ENCODE measurements at places on chromosomes 13 and 19.
A peak's percentile ranks its signal among the peaks of the same experiment; 100 is the strongest.

DNA sequence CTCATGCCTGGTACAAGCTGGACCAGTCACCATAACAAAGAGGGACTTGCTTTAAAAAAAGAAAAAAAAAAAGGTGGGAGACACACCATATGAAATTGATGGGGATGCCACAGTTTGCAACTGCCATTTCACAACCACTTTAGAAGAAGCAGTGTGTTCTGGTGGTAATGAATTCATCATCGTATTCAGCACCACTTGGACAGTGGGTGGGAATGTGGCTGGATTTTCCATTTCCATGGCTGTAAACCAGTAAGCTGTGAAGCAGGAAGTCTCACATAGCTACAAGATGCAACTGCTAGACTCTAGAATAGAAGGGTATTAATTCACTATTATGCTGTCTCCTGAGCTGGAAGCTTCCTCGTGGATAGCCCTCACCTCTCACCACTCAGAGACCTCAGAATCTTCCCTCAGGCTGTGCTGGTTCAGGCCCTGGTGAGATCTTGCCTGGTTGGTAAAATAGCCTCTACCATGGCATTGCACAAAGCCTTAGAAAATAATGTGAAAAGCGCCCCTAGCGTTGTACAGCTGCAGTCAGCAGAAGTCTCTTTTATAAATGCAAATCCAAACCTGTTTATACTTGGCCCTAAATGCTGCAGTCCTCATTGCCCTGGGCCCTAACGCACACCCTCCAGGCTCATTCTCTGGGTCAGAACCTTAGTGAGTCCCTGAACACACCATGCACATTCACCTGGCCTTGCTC is 150.7 kb downstream of the KCTD15 start:
- no peak for DNase-seq

- DNase-seq = no peak
These were observed 4.1 kb upstream of the PSMD8 start for GRCh38 chr19:38370299-38370698.

DNA sequence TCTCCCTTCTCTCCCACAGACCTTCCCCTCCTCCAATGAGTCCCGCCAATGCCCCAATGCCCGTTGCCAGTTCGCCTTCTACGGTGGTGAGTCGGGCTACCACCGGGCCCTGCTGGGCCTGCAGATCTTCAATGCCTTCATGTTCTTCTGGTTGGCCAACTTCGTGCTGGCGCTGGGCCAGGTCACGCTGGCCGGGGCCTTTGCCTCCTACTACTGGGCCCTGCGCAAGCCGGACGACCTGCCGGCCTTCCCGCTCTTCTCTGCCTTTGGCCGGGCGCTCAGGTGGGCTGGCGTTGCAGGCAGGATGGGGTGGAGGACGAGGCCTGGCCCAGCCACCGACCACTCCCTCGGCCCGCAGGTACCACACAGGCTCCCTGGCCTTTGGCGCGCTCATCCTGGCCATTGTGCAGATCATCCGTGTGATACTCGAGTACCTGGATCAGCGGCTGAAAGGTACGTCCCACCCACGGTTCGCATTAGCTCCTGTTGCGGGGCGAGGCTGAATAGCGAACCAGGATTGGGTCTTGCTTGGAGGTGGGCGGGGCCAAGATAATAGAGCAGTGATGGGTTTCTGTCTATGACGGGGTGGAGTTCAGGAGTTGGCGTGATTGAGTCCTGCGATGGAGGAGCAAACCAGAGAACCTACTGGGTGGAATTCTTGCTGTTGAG is 11.1 kb downstream of the SLC44A2 start:
- no peak for DNase-seq

- DNase-seq = no peak
These were observed 67.3 kb downstream of the EFNB2 start for GRCh38 chr13:106468207-106468606.

DNA sequence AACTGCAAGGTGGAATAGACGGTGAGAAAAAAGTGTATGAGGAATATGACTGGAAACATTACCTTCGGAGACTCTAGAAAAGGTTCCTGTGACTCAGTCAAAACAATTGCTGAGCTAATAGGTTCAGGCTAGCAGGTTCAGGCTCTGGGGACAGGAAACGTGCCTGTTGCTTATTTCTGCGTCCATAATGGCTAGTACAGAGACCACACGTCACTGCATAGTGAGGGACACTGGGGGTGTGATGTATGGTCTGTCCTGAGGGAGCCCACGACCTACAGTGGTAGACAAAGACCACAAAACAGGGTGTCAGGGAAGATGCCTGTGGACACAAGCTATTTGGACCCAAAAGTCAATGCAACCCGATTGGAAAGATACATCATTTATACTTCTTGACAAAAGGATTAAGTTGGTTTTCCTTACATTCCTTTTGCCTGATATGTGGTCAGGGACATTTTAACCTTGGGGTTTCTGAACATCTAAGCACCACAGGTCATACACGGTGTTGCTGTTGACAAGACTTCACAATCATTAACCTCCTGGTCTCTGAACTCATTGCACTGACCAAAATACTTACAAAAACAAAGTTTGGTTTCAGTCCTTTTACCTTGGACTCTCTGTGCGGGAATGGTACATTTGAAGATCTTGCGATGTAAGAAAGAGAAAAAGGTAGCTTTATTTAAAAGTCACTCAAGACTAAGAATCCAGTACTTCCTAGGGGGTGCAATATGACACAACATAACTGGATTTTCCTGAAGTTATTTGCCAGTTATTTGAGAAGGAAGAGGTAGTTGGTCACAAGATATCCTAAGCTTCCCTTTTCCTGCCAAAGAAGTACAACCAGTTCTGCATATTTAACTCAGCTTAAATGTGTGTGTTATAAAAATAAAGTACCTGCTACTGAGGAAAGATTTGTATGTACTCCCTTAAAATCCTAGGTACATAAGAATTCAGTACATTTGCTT is 20.0 kb downstream of the CRYL1 start:
- no peak for DNase-seq

- no peak for DNase-seq
These were observed 110.9 kb downstream of the IER2 start for GRCh38 chr19:13260883-13261653.

GRCh38 chr19:53818756-53819155 is 5.4 kb downstream of the NLRP12 start:
- no peak for DNase-seq

DNA sequence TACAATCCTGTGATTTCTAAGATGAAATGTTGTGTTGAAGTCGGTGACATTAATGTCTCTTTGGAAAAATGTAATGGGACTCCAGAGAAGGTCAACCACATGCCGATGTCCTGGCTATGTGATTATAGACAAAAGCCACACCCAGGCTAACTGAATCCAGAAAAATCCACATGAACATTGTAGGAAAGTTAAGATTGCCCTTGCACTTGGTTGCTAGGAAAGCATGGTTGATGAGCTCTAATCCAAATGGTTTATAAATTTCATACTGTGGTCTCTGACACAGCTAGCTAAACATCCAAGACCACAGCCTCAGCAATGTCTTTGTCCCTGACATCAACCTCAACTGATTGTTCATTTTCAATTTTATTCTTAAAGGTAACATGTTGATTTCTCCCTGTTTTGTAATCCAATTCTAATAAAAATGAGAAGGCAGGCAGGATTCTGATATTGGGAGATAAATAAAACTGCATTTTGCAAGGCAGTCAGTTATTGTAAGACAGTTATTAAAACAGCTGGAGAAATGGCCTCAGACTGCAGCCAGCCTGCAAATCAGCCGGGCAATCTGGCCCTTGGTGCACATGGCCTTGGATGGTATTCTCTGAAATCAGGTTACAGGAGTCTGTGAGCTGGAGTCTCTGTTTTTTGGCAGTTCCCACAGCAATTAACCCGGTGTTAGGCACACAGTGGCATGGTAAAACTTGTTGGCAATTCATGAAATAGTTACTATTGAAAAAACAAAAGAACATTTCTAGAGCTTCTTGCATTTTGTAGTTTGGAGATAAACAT is 93.9 kb downstream of the STARD13 start:
- DNase-seq = no peak

DNA sequence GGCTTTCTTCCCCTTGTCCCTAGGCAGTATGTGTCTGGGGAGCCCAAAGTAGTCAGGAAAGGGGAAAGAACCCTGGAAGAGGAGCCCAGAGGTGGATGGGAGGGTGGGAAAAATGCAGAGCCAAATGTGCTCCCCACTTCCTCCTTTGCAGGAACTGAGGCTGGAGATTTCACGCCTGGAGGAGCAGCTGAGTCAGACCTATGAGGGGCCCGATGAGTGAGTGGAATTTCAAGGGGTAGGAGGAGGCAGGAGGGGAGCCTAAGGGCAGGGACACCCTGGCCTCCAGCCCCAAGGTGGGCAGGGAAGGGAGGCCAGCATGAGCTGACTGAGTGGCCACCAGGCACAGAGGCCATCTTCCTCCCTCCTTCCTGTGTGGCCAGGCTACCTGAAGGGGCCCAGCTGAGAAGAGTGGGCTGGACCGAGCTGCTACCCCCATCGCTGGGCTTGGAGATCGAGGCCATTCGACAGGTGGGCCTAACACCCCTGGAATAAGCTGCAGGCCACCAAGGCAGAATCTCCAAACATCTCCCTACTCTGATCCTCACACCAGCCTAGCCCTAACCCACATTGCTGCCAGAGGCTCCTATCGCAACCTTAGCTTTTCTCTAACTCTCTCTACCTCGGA is 14.3 kb downstream of the PTH2 start:
- no peak for DNase-seq

DNA sequence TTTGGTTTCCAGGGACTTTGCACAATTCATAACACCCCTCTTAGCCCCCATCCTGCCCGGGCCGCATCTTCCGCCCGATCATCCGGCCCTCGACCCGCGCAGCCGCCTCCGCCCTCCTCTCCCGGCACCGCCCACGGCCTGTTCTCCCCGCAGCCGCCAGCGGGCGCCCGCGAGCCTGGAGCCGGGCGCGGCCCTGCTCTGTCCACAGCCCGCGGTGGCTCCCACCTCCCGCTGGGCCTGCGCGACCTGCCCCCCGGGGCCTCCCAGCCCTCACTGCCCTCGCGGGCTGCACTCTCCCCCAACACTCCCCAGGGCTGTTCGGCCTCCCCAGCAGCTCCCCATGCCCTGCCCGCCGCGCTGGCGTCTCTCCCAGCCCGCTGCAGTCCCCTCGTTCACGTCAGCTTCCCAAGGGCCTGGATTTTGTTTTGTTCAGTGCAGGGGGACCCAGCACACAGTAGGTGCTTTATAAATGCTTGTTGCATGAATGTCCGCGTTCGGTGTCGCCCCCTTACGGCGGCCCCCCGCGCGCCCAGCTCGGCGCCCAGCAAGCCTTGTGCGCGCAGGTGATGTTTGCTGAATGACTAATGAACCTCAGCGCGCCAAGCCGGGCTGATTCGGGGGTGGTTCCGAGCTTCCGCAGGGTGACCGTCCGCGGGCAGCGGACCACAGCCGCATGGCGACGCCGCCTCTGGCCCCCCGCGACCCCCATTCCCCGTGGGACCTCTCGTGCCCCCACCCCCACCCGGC is 4.6 kb upstream of the APC2 start:
- DNase-seq = peak; percentile 29

DNA sequence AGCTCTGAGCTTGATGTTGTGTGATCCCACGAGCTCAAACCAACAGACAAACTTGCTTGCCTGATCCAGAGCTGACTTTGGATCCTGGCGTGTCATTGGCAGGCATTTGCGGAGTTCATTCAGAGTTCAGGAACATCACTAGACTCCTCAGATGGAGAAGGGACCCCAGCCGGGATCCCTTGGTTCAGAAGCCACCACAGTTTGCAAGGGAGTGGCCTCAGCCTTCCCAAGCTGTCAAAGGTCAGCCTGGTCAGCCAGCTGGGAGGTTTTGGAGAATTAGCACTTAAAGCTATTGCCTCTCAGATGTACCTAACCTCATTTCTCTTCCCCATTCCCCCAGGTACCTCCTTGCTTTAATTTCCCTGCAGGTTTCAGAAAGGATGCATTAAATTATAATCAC is 208.8 kb upstream of the SOX21 start:
- DNase-seq = no peak

DNA sequence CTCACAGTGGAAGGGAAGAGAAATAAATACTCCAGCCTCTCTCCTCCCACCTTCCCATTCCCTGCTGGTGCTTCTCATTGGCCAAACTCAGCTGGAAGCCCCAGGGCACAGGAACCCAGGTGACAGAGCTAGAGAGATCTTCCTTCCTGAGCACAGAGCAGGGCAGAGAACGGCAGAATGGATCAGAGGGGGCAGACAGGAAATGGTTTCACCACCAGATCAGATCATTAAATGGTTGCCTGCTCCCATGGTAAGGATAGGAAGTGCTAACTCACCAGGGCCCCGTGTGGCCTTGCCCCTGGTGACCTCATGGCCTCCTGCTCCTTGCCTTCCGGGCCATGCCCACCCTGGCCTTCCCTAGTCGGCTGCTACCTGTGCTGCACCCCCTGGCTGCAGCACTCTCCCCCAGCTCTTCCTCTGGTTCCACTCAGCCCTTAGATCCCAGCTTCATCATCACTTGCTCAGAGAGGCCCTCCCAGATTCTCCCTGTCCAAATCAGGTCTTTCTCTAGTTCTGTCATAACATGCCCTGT is 108.7 kb downstream of the DPF1 start:
- no peak for DNase-seq

DNA sequence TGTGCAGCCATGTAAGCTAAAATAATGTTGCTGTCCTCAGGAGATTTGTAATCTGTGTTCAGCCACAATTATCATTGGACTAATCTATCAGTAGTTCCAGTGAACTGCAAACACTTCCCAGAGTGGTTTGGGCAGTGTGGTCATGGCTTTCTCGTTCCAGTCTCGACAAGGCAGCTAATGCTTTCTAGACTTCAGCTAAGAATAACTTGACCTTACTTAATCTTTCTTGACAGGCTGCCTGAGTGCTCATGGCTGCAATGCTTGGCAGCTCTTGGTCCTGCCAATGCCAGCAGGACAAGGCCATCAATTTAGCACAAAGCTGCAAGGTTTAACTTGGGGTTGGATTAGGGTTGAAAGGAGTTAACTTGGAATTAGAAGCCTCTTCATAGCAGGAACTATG is 32.8 kb downstream of the ATP12A start:
- no peak for DNase-seq

- DNase-seq = no peak
These were observed 56.2 kb upstream of the UBE2L5 start for GRCh38 chr13:30366088-30366487.

DNA sequence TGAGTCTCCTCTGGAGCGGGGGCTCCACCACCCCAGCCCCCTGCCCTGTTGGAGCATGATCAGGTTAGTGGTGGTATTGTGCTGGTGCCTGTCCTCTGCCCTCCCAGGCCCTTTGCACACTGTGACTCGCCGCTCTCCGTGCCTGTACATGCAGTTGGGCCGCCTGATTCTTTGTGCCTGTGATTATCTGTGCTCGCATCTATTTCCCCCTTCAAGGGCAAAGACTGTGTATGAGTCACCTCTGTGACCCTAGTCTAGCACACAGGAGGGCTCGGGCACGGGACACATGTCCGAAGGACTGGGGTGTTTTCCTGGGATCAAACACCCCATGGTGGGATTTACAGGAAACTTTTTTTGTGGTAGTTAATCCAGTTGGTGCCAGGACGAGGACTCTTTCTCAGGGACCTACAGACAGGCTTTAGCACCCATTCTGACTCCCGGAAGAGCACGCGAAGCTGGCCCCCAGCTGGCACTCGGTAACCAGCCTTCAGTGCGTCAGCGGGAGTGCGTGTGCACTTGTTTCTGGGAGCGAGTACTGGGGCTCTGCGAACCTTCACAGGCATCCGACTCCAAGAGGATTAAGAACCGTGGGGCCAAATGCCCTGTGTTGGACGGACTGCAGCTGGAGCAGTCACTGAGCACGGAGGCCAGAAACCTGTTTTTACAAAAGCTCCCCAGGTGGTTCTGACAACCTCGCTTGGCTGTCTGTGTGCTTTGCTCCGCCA is 6.7 kb downstream of the PPP1R37 start:
- peak; percentile 28 for DNase-seq

All from COR-L47 (cell line).